ENCODE measurements at places on chromosomes 5 and 9.

- DNase-seq, result peak; percentile 2
Measured at GRCh38 chr5:4700069-4700468, 440.1 kb upstream of the ADAMTS16 start.

DNA sequence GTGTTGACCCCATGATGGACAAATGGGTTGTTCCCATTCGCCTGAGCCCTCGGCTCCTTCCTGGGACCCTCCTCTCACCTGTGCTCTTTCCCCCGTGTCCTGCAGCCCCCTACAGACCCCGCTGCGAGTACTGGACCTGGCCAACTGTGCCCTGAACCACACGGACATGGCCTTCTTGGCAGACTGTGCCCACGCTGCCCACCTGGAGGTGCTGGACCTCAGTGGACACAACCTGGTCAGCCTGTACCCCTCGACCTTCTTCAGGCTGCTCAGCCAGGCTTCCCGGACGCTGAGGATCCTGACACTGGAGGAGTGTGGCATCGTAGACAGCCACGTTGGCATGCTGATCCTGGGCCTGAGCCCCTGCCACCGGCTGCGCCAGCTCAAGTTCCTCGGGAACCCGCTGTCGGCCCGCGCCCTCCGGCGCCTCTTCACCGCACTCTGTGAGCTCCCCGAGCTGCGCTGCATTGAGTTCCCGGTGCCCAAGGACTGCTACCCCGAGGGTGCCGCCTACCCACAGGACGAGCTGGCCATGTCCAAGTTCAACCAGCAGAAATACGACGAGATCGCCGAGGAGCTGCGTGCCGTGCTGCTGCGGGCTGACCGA, 3.4 kb downstream of the LRRC14B start:
- no peak for DNase-seq

DNA sequence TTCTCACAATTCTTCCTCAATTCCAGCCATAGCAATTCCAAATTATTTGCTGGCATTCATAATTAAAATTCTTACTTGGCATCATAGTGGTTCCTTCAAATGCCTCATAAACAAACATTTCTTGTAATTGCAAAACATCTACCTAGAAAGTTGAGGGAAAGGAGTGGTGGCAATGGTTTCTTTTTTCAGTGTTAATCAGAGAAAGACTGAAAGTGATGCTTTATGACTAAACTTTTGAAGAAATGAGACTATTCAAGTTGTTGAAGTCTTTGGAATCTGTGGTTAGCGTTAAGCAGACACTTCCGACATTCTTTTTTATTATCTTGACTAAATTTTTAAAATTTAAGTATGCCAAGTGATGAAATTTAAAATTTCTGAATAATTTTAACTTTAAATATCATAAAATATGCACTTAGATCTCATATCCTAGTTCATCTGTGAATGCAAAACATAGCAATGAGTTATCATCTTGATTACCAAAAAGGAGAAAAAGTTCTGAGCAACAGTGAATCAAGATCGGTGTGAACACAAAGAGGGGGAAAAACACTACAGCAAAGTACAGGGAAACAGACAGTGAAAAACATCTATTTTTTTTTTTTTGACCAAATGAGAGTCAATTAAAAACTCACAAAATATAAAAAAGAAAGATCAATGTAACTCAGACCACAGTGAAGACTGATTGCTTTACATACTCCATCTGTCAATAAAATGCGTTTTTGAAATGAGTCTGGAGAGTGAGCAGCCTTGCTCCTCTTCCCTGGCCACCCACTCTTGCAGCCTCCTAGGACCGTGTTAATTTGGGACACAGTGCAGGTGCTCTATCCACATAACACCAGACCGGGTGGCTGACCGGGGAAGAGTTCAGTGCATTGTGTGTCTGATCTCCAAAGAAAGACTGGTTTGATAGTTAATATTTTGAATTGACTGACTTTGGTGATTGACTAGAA, 20.6 kb upstream of the IL7R start:
- no peak for DNase-seq

- no peak for DNase-seq
Measured at GRCh38 chr9:33107762-33108161, 31.3 kb upstream of the SMU1 start.

DNA sequence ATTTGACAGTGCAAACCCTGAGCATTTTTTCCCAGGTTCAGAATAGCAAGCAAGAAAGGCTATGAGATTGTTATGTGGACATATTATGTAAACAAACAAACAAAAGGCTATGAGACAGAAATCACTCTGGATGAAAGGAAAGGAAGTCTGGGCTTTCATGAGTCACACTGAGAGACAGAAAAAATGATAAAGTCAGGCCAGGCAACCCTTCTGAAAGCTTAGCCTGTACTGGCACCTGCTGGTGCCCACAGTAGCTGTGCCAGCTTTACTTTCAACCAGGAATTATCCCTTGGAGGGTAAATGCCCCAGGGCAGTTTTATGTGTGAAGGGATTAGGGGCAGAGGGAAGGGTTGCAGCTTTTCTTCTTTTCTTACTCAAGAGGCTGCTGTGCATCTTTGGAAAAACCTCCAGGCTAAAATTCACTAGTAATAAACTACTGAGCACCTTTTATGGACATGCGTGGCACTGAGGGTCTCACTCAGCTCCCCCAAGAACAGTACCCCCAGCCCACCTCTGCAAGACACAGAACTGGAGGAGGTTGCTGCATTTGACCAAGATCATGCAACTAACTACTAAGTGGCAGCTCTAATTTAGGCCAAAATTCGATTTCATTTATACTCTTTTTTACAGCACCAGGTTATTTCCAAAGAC, 41.7 kb downstream of the ACTL7B start:
- DNase-seq, result peak; percentile 81

GRCh38 chr5:171391996-171392577, 4.4 kb downstream of the NPM1 start:
- no peak for DNase-seq

DNA sequence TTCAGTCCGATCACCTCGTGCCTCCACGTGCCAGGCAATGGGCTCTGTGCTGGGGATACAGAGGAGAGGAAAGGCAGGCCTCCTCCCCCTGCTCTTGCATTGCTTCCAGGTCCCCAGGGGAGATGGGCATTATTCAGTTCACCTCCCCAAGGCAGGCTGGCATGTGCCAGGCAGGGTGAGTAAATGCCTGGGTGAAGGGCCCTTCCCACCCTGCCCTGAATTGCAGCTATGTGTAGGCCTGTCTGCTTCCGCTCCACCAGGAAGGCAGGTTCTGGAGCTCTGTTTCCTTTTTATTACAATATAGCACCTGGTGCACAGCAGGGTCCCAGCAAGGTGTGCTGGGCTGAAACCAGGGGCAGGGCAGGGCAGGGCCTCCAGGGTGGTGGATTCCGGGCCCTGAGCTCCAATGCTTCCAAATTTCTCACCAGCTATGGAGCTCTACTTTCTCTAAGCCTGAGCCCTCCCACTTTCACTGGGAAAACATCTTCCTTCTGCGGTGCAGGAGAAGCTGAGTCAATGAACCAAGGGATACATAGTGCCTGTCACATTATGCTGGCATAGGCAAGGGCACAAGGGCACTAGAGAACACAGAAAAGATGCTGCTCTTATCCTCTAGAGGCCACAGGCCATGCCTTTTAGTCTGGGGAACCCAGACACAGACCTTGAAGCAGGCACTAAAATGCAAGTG, 42.0 kb downstream of the SHB start:
- DNase-seq, result no peak

Data from AG08395 (cell line).